Left cardiac atrium (tissue), 4 donors: ENCODE measurements at places on chromosomes 16 and 17. TPM values are rescaled to one million over a fixed set of nuclear protein-coding genes. Genes with fewer than 3 reads are reported as not detected.
A peak's percentile ranks its signal among the peaks of the same experiment; 100 is the strongest.

- DNase-seq, result no peak
Observed at GRCh38 chr17:55186937-55187770, 77.6 kb upstream of the HLF start.

DNA sequence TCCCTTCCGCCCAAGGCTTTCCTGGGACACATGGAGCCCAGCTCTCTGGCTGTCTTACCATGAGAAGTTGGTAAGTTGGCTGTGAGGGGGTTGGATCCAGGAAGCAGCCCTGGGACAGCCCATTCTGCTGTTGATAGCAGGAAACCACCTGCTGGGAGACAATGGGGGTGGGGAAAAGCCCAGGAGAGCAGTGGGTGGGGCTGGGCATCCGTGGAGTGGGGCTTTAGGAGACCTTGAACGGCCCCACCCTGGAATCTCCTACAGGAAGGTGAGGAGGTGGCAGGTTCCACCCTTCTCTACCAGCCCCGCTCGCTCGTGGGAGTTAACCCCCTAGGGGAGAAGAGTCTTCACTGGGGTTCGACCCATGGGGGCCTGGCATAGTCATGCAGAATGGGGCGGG is 5.8 kb downstream of the TMEM92 start:
- no peak for DNase-seq

DNA sequence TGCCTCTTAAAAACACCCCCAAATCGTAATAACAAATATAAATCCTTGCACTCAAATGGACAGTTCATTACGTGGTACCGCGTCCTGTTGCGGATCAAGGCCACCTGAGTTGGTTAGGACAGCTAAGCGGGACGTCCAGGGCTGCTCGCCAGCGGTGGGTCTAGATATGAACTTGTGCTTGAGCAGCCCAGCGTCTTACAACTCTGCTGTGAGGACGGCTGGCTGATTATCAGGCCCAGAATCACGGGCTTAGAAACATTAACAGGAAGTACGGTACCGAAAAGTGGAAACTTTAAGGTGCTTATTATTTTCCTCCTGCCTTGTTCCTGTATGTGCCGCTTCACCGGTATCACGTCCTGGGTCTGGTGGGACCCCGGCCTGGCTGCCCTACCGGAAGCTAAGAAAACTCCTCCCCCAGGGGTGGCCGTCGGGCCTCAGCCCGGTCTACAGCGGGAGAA is 832 bp upstream of the SRRM2 start:
- no peak for DNase-seq

The MTSS2 gene
- total RNA-seq, result 50.7 TPM

GRCh38 chr16:11361701-11362451 is 16.6 kb downstream of the RMI2 start:
- DNase-seq, result no peak

The DHRS7C gene
- 82.3 TPM for total RNA-seq

GRCh38 chr16:83159049-83159448 is 532.3 kb downstream of the CDH13 start:
- no peak for DNase-seq

The LAT gene
- total RNA-seq, result 2.4 TPM

The CSH1 gene
- not detected for total RNA-seq

The PDE6G gene
- total RNA-seq, result 0.50 TPM

The TRAPPC2L gene
- total RNA-seq, result 54.3 TPM

DNA sequence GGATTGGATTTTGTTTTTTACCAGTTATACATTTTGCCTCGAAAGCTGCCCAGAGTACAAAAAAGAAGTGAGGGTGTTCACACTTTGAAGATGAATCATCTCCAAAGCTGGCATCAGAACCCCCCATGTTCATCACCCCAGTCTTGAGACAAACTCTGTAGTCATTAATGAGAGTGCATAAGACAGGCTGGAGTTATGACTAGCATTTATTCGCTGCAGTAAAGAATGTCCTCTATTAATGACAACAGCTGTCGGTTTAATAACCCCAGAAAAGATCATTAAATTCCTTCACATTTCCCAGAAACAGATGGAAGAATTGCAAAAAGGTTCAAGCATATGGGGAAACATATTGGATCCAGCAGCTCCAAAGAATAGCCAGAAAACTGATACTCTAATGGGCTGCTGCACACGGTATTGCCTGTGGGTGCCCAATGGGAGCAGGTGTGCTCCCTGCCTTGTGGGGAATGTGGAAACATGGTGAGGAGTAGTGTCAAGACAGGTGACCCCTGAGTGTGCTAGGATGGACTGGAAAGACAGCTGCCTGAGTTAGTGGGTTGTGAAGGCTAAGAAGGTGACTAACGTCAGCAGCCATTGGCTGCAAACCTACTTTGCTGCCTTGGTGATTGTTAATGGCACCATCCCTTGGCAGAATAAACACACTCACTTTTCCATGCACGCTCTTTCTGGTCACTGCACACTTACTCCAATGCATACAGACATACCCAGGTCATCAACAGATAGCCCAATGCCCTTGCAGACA is 81.9 kb downstream of the AIPL1 start:
- no peak for DNase-seq

DNA sequence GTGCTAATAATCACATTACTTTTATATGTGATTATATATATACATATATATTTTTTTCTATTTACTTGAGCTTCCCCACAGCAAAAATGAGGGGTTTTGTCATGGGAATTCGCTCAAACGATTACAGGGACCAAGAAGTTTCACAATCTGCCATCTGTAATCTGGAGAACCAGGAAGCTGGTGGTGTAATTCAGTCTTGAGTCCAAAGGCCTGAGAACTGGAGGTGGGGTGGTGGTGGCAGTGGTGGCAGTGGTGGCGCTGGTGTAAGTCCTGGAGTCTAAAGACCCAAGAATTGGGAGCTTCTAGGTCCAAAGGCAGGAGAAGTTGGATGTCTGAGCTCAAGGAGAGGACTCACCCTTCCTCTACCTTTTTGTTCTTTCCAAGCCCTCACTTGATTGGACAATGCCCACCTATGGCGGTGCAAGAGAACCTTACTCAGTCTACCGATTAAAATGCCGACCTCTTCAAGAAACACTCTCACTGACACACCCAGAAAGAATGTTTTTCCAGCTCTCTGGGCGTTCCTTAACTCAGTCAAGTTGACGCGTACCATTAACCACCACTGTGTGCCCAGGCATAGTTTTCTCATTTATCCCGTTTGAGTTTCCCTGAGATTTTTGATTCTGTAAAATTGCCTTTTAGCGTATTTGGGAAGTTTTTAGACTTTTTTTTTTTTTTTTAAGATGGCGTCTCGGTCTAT is 31.9 kb downstream of the POLR2A start:
- DNase-seq, result no peak

GRCh38 chr17:30086896-30087295 is 29.7 kb upstream of the NSRP1 start:
- no peak for DNase-seq

The DRC3 gene
- 1.4 TPM for total RNA-seq

DNA sequence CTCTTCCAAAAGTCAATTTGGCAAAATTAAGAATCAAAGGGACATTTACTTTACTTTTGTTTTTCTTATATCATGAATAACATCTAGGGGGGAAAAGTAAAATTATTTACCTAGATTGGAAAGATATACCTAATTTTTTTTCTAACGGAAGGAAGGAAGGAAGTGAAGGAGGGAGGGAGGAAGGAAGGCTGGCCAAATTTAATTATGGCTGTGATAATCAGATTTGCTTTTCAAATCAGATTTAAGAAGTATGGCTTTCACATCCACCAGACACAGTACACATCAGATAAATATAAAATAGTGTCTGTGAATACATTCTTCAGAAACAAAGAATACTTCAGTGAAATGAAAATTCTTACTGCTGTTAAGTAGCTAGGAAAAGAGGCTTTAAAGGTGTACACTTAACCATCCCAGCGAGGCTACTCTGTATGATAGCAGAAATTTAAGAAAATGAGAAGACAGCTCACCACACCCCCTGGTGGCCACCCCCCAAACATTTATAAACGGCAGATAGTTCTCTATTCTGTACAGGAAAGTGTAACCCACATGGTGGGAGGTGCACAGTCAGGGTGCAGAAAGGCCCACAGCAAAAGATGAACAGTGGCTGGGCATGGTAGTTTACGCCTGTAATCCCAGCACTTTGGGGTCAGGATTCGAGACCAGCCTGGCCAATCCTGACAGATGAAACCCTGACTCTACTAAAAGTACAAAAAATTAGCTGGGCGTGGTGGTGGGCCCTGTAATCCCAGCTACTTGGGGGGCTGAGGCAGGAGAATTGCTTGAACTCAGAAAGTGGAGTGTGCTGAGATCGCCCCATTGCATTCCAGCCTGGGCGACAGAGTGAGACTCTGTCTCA is 150.8 kb downstream of the SSH2 start:
- peak; percentile 72 for DNase-seq

DNA sequence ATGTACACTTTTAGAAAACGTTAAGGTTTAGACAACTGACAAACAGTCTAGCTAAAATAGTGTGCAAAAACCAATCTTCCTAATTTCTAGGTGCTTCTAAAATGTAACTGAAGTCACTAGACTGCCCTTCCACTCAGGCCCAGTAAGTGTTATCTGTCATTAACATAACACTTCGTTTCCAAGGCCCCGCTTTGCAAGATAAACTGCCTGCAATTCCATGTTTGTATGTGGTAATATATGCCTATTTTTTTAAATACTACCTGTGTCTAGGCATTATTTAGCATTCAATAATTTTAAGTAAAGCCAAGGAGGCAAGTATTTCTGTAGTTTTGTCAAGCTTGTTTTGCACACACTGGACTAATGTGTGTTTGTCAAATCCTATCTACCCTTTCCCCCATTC is 3.2 kb downstream of the USP32 start:
- DNase-seq, result no peak

The WDR90 gene
- total RNA-seq, result 9.6 TPM

DNA sequence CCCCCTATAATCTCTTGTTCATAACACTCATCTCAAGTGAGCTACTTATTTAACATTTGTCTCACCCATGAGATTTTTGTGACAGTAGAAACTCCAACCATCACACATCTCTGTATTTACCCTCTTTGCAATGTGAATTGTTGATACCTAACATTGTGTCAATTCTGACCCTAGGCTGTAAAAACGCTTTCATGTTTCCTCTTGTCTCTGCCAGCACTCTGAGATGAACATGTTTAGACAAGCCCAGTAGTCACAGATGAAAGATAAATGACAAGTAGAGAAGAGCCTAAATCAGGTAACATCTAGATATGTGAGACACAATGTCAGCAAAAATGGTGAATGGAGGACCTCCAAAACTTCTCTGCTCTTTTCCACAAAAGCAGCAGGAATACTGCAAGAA is 1254.5 kb upstream of the GOT2 start:
- DNase-seq, result no peak

The SKA2 gene
- total RNA-seq, result 23.0 TPM

- no peak for DNase-seq
Observed at GRCh38 chr16:57147381-57148221, 38.2 kb downstream of the PSME3IP1 start.

DNA sequence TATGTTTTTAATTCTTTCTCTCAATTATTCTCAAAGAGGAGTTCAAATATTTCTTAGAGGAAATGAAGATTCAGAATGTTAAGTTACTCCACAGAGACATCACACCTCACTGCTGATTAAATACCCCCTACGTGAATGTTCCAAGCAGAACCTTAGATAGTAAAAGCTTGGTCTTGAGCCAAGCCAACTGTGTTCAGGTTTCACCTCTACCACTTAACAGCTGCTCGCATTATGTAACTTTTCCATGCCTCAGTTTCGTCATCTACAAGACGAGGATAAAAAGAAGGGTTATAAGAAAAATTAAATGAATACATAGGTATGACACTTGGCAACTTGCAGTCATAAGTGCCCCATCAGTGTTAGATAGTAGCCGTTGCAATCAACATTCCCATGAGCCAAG is 356.2 kb downstream of the RBFOX1 start:
- no peak for DNase-seq

The CCL15 gene
- total RNA-seq, result not detected
